ENCODE measurements at places on chromosomes 6 and 20. TPM values are rescaled to one million over a fixed set of nuclear protein-coding genes. Genes with fewer than 3 reads are reported as not detected.

- no peaks in the 10 kb centered on the region for H3K27me3 ChIP-seq
- H3K4me3 ChIP-seq = no peak overlapping the region
- H3K36me3 ChIP-seq = no peaks in the 10 kb centered on the region
Measured at GRCh38 chr6:155147958-155148663, 115.7 kb upstream of the CLDN20 start.

GRCh38 chr6:7921046-7921445 is 10.5 kb upstream of the TXNDC5 start:
- H3K27ac ChIP-seq = peak overlapping the region; percentile 7
- DNase-seq = no peak
- no peak overlapping the region for H3K4me3 ChIP-seq
- H3K36me3 ChIP-seq = no peaks in the 10 kb centered on the region
- no peaks in the 10 kb centered on the region for H3K27me3 ChIP-seq

Gene EDN3
- 6.5 TPM for total RNA-seq

Gene GGTLC1
- total RNA-seq = not detected

DNA sequence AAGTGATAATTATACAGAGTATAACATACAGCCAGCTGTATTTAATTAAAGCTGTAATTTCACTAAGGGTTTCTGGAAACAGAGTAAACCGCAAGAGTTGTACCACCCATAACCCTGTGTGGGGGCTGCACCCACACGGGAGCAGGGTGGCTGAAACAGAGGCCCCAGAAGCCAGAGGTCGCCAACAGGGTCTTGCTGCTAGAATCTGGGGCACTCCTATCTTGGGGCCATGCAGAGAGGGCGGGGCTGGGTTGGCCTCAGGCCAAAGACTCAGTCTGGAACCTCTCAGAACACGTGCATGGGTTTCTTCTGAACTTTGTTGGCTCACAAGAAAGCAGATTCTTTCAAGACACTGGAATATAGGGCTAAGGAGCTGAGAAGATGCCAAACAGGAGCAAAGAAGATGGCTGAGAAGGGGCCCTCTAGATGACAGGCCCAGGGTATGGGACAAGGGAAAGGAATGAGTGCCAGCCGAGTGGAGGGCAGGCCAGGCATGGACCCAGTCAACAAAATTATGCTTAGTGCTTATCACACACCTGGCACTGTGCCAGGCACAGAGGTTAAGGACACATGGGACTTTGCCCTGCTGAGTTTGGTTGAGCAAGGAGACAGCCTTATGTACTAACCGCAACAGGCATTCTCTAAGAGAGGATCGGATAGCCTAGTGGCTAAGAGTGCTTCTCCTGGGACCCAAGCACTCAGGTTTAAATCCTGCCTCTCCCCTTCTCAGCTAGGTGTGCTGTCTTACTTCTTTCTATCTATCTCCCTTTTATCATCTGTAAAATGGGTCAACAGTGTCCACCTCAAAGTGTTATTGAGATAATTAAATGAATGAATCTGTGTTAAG is 96.6 kb upstream of the FOXP4 start:
- no peaks in the 10 kb centered on the region for H3K36me3 ChIP-seq
- no peak for DNase-seq
- peaks cover 3% of the 10 kb centered on the region for H3K27me3 ChIP-seq
- no peak overlapping the region for H3K4me3 ChIP-seq
- H3K4me1 ChIP-seq = peaks cover 44% of the 10 kb centered on the region

DNA sequence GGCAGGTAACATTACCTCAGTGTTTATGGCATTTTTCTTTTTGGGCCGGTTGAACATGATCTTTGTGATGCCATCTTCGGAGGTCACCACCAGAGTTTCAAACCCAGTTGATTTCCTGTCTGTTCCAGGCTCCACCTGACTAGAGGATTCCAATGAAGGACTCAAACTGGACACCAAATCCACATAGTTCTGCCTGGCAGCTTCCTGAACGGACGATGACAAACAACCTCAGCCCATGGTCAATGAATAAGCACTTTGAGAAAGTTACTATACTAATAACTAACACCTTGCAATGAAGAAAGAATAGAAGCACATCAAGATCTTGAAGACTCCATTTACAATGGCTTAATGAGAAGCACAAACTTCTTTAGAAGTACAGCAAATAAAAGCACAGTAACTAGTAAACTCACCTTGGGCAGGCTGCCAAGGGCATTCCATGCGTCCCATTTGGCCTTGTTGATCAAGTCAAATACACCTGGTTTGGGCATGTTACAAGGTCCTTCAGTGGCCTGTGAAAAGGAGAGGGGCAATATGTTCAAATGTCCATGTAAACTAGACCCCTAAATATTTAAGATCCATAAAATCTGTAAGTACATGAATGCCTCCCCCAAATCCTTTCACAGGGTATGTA is 4.9 kb downstream of the ECI2 start:
- H3K27me3 ChIP-seq = no peaks in the 10 kb centered on the region
- peaks cover 9% of the 10 kb centered on the region for H3K36me3 ChIP-seq
- DNase-seq = no peak
- H3K27ac ChIP-seq = no peak overlapping the region
- H3K4me1 ChIP-seq = peaks cover 4% of the 10 kb centered on the region

Gene TFAP2A
- total RNA-seq = 2.1 TPM

GRCh38 chr20:38083338-38084048 is 49.9 kb downstream of the RPRD1B start:
- H3K36me3 ChIP-seq = peaks cover 32% of the 10 kb centered on the region
- H3K4me3 ChIP-seq = no peak overlapping the region
- H3K27me3 ChIP-seq = no peaks in the 10 kb centered on the region
- H3K4me1 ChIP-seq = peaks cover 3% of the 10 kb centered on the region
- peak overlapping the region; percentile 7 for H3K27ac ChIP-seq

GRCh38 chr6:35173044-35173426 is 31.9 kb upstream of the TCP11 start:
- peaks cover 18% of the 10 kb centered on the region for H3K4me1 ChIP-seq
- H3K27me3 ChIP-seq = no peaks in the 10 kb centered on the region
- no peaks in the 10 kb centered on the region for H3K36me3 ChIP-seq
- H3K4me3 ChIP-seq = no peak overlapping the region
- no peak for DNase-seq
- no peak overlapping the region for H3K27ac ChIP-seq

DNA sequence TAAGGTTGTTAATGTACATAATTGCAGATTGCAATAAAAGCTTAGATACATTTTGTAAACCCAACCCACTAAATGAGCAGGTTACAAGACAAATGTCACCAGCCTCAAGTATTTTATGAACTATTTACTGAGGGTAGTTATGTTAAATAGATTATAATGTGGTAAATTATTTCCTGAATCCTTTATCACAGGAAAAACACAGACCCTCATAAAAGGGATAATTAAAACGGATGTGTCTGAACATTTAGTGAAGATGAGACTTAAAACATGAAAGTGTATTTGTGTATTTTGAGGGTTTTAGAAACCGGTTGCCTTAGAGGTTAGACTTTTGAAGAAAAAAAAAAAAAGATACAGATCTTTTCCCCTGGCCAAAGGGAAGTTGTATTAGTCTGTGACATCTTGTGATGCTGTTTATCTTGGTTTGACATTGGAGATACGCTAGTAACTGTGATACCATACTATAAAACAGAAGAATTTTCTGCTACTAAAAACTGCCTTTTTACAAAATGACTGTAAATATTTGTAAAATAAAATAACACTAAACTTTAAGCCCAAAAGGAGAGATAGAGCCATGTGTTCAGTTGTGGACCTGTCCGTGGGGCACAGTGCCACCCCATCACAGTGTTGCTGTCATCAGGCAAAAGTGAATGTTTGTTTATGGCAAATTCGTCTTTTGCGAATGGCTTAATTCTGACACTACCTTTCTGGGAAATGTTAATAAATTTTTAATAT is 9.7 kb downstream of the DYNLT1 start:
- no peaks in the 10 kb centered on the region for H3K4me1 ChIP-seq
- H3K4me3 ChIP-seq = no peak overlapping the region
- DNase-seq = no peak
- no peak overlapping the region for H3K27ac ChIP-seq

DNA sequence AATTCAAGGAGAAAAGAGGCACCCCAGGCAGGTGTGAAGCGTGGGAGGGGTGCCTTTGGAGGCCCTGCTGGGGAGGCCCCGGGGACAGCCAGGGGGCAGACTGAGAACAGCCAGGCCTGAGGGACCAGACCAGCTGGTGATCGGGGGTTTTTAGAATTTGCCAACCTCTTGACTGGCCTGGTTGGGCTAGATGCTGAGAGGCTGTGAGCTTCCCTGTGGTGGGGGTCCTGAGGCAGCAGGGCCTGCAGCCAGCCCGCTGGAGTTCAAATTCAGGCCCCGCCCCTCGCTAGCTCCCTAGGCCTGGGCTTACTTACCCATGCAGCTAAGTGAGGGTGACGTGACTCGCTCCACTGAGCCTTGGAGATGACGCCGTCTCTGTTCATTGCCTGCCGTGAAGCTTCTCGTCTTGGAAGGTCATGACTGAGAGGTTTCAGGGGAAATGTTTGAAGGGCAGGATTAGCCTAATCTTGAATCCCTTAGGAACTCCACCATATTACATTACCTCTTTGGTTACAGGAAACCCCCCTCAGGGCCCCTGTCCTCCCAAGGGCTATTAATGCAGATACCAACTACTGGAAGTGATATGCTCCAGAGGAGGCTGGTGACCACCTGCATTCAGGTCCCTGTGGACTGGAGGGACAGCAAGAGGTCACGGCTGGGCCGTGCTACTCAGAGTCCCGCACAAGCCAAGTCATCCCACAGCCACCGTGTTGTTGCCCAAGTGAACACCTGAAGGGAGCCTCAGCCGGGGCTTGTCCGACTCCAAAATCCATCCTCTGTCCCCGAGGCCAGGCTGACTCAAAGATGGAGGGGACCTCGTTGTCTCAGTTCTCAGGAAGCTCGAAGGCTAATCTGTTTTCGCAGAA is 73.9 kb upstream of the DUSP22 start:
- H3K27me3 ChIP-seq = no peaks in the 10 kb centered on the region
- no peak overlapping the region for H3K27ac ChIP-seq
- no peak overlapping the region for H3K4me3 ChIP-seq
- H3K4me1 ChIP-seq = no peaks in the 10 kb centered on the region
- DNase-seq = no peak
- no peaks in the 10 kb centered on the region for H3K36me3 ChIP-seq

GRCh38 chr6:156885562-156885961 is 108.4 kb downstream of the ARID1B start:
- DNase-seq = no peak
- H3K27me3 ChIP-seq = no peaks in the 10 kb centered on the region
- H3K4me1 ChIP-seq = peaks cover 9% of the 10 kb centered on the region

- H3K36me3 ChIP-seq = no peaks in the 10 kb centered on the region
- H3K4me3 ChIP-seq = no peak overlapping the region
- no peaks in the 10 kb centered on the region for H3K4me1 ChIP-seq
- DNase-seq = no peak
- H3K27me3 ChIP-seq = no peaks in the 10 kb centered on the region
Measured at GRCh38 chr6:22300273-22300998, 3.6 kb upstream of the PRL start.

Gene C6orf141
- 1.3 TPM for total RNA-seq

DNA sequence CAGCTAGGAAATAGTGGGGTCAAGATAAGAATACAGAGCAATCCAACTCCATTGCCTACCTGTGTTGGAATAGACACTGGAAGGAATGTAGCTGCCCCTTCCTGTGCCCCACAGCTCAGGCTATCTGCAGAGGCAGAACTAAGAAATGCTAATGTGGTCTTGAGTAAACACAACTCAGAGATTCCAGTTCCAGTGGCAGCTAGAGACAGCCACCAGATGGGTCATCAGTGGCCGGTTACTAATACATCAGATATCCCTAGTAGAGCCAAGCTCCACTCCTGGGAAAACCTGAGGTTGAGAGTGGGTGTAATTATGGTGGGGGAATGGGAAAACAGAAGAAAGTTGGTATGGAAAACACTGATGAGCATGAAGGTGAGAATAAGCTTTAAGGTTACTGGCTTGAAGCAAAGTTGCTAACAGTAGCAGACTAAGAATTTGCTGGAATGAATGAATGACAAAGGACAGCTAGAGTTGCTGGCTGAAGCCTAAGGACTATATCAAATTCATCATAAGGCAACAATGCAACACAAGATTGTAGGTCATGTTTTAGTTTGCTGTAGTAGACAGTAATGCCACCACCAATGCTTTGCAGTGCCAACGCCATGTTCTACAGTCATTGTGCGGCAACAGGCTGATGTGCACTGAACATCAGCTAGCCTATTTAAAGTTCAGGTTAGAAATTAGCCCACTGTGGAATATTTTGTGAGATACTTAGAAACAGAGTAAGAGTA is 28.3 kb upstream of the FAM83C start:
- peaks cover 3% of the 10 kb centered on the region for H3K4me1 ChIP-seq
- no peak overlapping the region for H3K27ac ChIP-seq
- no peak for DNase-seq
- H3K27me3 ChIP-seq = no peaks in the 10 kb centered on the region
- no peak overlapping the region for H3K4me3 ChIP-seq

DNA sequence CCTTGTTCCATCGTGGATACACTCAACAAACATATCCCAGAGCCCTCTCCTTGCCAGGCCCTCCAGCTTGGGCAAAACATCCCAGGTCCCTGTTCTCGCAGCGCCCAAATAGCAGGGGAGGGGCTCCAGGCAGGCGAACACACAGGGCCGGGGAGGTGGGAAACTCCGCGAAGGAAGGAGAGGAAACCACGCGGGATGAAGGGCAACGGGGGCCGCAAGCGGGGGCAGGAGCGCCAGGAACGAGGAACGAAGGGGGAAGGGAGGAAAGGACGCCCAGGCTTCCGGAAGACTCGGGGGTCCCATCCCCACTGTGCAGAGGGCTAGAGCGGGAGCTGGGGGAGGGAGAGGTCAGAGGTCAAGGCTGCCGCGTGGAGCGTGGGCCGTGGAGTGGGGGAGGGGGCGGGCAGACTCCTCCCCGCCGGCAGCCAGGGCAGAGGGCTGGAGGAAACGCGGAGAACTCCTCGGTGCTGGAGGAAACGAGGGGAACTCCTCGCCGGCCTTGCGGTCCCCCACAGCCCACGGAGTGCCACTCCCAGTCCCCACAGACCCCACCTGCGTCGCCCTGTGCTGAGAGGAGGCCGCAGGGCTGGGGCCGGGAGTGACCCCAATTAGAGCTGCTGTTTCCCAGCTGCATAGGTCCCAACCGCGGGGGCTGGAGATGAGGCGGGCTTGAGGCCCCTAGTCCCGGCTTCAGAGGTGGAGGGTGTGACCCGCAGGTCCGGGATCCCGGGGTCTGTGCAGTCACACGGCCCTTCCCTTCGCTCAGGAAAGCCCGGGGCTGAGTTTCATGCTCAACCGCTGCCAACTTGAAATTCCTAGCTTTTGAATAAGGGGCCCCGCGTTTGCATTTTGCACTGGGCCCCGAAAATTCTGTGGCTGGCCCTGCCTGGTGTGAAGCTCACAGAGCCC is 1.2 kb upstream of the RBM38 start:
- H3K4me3 ChIP-seq = peak overlapping the region; percentile 1
- no peak overlapping the region for H3K27ac ChIP-seq
- peaks cover 38% of the 10 kb centered on the region for H3K36me3 ChIP-seq
- DNase-seq = no peak

Gene RPS18
- 1,293 TPM for total RNA-seq

- no peaks in the 10 kb centered on the region for H3K4me1 ChIP-seq
- H3K27ac ChIP-seq = no peak overlapping the region
- no peaks in the 10 kb centered on the region for H3K36me3 ChIP-seq
- no peak for DNase-seq
Measured at GRCh38 chr6:66307490-66307889, 600.5 kb upstream of the EYS start.

All from spinal cord (tissue), 10 donors.